ENCODE measurements at places on chromosomes 13 and 19.

GRCh38 chr13:71034018-71034417, 833.0 kb downstream of the DACH1 start:
- no peak for DNase-seq

GRCh38 chr13:99322297-99323103, 15.3 kb upstream of the GPR183 start:
- DNase-seq = no peak

DNA sequence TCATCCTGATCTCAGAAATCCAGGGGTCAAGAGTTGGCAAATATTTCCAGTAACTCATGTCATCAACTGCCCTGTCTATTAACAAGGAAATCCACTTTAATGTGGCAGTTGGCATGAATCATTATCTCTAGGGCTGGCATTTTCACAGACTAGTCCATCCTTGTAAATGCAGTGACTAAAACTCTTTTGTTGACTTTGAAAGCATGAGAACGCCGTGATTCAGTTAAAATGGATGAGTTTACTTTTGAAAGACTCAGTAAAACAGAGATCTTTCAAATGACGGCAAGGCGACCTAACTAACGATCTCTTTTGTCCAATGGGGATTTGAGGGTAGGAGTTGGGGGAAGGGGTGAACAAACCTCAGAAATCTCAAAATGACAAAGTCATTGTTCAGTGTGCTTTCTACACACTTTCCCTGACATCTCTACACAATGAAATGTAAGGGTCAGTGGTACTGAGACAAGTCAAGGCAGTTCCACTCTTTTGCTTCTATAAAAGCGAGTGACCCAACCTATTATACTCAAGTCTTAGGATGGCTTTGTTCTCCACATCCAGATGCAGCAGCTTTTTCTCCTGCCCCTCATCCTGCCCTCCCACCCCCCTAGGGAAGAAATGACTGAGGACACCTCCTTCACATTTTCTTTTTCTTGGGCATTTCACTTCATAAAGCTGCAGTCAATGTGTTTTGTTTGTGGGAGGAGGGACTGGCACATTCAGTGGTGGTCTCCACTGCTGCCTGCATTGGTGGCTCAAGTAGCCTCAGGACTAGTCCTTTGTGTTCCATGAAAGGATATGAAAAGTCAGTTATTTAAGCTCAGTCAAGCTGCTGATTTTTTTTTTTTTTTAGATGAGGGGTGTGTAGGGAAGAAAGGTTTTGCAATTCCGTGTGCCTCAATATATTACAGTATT, 200.5 kb downstream of the ABCC4 start:
- no peak for DNase-seq

GRCh38 chr13:20174656-20175405, 14.0 kb upstream of the GJA3 start:
- peak; percentile 42 for DNase-seq

GRCh38 chr19:49490287-49491029, 3.0 kb downstream of the RPL13A start:
- DNase-seq = no peak

GRCh38 chr13:84821261-84821660, 939.0 kb upstream of the SLITRK1 start:
- no peak for DNase-seq

GRCh38 chr19:18173054-18173571, 500 bp upstream of the IFI30 start:
- DNase-seq = no peak

DNA sequence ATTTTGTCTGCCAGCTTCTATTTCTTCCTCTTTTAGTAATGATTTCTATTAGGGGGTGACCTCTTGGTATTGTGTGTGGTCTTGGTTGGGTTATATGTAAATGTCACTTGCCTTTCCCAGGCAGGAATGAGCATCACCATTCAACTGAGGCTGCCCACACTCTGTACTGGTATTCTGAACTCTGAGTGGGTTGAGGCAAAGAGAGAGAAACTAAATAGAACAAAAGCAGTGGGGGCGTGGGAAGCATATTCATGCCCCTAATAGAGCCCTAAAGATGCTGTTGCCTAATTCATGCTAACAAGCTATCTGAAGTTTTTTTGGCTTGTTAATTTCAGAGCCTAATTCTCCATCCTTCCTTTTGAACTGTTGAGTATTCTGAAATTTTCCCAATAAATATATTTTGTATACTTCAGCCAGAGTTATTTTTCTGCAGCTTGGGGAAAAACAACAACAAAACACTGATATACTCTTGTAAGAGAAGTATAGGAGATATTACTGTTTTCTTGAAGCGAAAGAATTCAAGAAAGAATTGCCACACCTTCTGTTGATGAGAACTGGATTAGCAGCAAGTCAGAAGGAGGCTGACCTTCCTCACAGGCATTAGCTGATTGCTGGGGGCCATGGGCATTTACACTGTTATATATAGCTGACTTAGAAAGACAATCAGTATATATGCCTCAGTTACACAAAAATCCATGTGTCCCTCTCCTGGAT, 315.8 kb upstream of the KLF12 start:
- no peak for DNase-seq

DNA sequence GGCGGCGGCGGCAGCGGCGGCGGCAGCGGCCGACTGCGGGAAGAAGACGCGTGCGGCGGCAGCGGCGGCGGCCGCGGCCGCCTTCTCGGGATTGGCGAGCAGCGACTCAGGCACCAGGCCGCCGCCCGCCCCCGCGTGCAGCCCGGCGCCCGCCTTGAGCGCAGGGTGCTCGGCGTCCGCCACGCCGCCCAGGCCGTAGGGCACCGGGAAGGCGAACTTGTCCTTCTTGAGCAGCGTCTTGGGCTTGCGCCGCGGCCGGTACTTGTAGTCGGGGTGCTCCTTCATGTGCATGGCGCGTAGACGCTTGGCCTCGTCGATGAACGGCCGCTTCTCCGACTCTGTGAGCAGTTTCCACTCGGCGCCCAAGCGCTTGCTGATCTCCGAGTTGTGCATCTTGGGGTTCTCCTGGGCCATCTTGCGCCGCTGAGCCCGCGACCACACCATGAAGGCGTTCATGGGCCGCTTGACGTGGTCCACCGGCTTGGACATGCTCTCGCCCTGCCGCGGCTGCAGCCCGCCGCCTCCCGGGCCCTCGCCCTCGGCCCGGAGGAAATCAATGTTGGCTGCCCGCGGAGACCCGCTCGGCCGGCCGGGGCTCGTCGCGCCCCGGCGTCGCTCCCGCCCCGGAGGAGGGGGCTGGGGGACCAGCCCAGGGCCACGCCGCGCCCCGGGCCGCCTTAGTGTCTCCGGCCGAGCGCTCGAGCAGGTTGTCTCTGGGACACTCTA, 621 bp downstream of the SOX21 start:
- DNase-seq = no peak

GRCh38 chr19:49801966-49802661, 11.0 kb downstream of the FUZ start:
- DNase-seq = no peak

- no peak for DNase-seq
Measured at GRCh38 chr13:57353831-57354230, 186.8 kb downstream of the PRR20E start.

DNA sequence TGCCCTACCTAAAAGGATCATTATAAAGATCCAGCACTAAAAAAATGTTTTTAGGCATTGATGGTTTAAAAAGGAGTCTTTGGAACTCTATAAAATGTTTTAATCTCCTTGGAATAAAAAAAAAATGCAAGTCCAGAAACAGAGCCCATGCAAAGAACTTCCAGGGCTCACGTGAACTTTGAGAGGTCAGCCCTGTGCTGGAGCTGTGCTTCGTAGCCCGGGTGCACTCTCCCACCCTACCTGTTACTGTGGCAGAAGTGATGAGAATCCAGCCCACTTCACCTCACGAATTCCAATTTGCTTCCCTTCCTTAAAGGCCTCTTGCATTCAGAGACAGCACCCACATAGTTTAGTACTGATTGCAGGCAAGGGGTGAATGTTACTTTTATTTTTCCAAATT, 267.7 kb downstream of the SHISA2 start:
- no peak for DNase-seq

DNA sequence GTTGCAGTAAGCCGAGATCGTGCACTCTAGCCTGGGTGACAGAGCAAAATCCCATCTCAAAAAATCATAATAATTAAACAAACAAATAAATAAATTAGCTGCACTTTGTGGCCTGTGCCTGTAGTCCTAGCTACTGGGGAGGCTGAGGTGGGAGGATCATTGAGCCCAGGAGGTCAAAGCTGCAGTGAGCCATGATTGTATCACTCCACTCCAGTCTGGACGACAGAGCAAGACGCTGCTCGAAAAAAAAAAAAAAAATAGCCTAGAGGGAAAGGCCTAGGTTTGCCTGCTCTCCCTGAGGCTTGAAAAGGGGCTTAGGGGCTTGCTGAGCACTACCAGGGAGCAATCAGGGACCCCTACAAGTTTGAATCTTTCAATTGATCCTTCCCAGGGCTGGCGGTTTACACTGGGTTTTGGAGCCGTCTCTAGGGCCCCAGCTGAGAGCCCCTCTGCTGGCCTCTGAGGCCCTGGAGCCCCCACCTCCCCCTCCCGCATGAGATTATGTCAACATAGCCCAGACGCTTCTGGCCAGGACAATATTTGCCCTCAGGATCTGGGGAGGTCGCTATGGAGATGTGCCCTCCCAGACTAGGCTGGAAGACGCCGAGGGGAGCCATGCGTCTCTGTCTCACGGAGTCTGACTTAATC, 10.4 kb upstream of the GIPR start:
- no peak for DNase-seq

GRCh38 chr13:97327506-97328221, 105.5 kb downstream of the MBNL2 start:
- DNase-seq = no peak

GRCh38 chr13:32783067-32783466, 196.8 kb downstream of the PDS5B start:
- no peak for DNase-seq

DNA sequence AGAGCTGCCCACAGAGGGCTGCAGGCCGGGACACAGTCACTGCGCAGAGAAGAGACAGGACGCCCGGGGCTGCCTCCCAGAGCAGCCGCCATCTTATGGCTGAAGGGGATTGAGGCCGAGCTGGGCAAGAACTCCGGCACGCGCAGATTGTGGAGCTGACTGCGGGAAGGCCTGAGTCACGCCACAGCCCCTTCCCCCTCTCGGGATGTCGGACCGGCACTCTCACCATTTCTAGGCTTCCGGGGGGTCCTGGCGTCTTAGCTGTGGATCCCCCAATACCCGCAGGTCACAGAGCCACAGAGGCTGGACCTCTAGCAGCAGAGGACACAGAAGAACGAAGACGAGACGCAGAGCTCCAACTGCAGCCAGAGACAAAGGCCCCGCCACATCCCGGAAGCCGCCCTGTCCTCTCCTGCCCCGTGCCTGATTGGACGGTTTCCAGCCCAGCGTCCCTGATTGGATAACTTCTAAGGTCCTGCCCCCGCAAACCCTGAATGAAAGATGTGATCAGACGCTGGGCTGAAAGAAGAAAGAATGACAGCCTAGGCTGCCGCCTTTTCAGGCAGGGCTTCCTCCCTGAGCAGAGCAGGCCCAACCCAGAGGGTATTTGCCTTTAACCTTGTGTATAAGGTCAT, at the start of gene ZNF43:
Gene ZNF43 (minus strand): TSS at position 373 of the 635 bp plus-strand sequence. CDS start 144 bp downstream, at position 229.
- DNase-seq = peak; percentile 73

GRCh38 chr19:48964205-48965039, 687 bp upstream of the FTL start:
- no peak for DNase-seq

GRCh38 chr13:40640845-40641458, 25.5 kb downstream of the FOXO1 start:
- DNase-seq = no peak

DNA sequence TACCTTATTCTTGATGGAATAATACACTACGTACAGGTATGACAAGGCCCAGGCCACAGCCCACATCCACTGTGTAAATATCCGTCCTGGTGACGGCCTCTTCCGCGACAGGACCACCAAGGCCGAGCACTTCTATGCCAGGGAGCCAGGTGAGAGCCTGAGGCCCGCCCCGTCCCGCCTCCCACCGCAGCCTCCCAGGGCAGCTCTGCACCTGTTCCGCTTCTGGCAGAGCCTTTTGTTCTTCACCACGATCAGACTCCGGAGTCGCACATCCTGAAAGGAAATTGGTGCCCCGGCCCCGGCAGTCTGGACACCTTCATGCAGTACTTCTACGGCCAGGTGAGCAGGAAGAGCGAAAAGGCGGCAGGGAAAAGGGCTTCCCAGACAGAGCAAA, 10.6 kb upstream of the ZNF358 start:
- no peak for DNase-seq
